OCI-M1 (cell line): ENCODE measurements at places on chromosomes 5 and 9.

GRCh38 chr5:65762234-65762633 is 40.2 kb downstream of the NLN start:
- DNase-seq: no peak

DNA sequence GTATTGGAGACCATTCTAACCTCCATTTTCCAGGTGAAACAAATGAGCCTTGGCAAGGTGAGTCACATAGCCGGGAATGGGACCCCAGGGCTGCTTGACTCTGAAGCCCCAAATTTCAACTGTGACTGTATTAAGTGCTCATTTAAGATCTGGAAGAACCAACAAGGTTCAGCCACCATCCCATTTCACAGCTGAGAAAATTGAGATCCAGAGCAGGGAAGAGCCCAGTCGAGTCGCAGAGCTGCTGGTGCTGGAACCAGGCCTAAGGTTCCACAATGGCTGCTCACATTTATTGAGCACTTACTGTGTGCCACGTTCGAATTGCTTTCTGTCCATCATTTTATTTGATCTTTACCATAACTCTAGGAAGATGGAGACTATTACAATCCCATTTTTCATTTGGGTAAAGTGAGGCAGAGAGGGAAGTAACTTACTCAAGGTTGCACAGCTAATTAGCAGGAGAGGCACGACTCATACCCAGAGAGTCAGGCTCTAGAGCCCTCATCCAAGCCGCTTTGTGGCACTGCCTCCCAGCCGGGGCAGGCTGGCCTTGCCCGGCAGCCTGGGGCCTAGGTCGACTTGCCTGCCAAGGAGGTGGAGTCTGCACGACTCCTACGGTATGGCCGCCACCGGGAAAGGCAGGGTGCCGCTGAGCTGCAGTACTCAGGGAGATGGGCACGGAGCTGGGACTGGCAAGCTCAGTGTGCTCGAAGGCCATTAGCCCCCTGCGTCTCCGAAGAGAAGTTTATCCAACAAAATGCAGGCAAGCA is 4.3 kb upstream of the NTNG2 start:
- DNase-seq: no peak

GRCh38 chr5:9619331-9620092 is 10.6 kb downstream of the TAS2R1 start:
- DNase-seq: no peak

DNA sequence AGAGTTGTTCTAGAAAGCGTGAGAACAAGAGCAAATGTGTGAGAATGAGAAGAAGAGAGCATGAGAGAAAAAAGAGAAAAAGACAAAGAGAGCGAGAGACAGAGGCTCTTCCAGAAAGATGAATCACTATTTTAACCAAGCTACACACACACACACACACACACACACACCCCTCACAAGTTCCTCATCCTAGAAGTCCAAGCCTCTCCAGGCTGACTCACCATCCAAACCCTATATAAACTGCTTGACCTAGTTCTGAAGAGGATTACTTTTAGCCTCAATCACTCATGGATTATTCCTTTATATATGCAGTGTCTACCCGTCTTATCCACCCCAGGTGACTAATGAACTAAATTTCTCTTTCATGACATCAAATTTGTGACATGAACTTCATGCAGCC is 37.6 kb downstream of the C9orf57 start:
- peak; percentile 42 for DNase-seq

DNA sequence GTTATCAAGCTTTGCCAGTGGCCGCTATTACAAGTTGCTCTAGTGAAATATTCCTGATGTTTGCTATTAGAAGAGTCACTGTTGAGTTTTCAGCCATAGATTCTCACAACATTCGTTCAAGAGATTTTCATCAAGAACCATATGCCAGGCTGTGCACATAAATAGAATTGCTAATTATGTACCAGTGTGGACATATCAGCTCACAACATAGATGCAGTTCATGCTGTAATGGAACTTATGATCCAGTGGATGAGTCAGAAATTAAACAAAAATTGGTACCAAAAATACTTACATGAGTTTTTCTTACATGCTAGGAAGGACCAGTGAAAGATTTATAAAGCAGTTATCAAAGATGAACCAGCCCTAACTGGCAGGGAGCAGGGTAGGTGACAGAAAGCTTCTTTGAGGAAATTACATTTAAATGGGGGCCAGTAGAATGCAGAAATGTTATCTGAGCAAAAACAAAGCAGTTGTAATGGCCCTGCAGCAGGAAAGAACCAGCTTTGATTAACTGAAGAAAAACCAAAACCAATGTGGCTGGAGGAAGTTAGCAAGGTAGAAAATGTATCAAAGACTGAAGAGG is 404.2 kb downstream of the DNAH5 start:
- no peak for DNase-seq

DNA sequence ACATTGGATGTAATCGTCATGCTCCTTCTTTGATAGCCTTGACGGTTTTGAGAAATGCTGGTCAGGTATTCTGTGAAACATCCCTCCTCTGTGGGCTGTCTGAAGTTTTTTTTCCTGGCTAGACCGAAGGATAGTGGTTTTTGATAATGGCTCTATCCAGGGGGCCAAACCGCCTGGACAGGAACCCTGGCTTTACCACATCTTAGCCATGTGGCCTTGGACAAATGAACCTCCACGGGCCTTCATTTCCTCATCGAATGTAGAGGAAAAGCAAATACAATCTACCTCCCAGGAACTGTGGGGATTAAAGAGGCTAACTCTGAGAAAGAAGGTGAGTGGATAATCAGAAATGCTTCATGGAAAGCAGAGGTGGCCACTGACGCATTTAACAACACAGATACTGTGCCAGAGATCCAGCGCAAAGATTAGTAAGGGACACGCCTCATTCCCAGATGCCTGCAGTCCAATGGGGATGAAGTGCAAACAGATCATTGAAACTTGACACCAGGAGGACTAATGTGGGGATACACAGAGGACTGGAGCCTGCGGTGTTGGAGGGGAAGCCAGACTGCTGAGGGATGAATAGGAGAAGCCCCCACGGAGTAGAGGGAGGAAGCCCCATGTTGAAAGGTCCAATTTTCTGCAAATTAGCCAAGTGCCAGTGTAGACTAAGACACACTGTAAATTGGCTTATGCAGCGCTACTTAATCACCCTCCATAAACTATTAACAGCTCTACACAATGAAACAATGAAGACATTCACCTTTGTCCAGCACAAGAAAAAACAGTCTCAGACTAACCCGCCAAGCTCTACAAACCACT is 41.6 kb downstream of the MYO10 start:
- DNase-seq: no peak
